Activated CD4-positive, alpha-beta T cell treated with anti-CD3 and anti-CD28 coated beads, Interleukin-10, Interleukin-2, amounts not matched to agents 100 ng/mL and 50 ng/mL, durations not matched to agents 16 hours and 8 hours (primary cell): ENCODE measurements at places on chromosomes 1 and 21.

DNA sequence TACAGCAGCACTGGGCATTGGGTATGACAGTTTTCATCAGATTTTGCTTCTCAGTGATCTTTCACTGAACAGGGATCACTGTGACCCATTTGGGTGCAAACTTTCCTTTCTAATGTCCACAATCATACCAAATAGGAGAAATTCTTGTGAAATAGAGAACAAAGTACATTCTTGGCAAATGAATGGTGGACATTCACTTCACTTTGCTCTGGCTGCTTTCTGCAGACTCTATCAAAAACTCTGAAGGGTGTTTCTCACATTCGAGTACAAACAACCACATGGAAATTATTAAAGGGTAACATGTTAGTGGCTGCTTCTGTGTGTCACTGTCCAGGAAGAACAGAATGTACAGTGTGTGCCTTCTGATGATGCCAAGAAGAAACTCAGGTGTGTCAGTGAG, 61.9 kb upstream of the ADAM30 start:
- DNase-seq: no peak

DNA sequence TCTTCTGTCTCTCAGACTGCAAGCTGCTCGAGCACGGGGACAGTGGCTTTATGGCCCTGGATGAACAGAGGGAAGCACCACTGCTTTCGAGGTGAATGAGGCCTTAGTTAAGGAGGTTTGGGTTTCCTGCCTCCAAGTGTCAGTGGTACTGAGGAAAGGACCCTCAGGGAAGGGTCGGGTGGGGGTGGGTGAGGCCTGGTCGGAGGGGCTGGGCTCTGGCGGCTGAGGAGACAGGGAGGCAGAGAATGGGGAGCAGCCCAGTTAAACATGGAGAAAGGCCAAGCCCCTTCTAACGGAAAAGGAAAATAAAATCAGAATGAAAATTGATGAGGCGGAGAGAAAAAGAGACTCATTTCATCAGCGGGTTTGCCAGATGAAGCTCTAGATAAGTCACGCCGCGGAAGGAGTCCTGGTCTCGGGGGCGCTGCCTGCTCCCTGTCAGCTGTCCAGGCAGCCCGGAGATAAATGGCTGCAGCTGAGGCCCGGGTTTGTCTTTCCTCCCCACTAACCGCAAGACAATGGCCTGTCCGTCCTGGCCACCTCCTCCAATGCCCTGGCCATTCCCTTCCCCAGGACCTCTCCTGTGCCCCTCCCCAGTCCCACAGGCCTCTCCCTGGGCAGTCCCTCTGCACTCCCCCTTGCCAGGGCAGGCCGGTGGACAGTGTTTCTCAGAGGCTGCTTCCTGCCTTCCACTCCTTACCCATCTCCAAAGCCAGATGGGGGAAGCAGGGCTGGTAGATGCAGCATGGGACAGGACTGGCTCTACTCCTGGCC, 55.2 kb downstream of the LRRN2 start:
- no peak for DNase-seq

GRCh38 chr1:21270086-21270689, 20.1 kb downstream of the ECE1 start:
- DNase-seq: peak; percentile 87

DNA sequence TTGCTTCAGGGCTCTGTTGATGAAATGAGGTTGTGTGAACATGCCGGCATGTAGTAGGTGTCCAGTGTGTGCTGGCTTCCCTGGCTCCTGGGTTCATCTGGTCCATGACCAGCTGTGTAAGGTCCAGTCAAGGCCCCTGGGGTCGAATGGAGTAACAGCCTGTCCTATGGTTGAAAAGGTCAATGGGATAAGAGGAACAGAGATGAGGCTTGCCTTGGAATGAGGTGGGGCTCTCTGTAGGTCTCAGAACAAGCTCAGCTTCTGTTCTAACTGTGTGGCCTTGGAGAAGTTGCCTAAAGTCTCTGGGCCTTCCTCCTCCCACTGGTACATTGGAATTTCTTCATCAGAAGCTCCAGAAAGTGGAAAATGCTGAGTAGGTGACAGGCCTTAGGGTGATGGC, 26.6 kb downstream of the RPS6KA1 start:
- DNase-seq: no peak

DNA sequence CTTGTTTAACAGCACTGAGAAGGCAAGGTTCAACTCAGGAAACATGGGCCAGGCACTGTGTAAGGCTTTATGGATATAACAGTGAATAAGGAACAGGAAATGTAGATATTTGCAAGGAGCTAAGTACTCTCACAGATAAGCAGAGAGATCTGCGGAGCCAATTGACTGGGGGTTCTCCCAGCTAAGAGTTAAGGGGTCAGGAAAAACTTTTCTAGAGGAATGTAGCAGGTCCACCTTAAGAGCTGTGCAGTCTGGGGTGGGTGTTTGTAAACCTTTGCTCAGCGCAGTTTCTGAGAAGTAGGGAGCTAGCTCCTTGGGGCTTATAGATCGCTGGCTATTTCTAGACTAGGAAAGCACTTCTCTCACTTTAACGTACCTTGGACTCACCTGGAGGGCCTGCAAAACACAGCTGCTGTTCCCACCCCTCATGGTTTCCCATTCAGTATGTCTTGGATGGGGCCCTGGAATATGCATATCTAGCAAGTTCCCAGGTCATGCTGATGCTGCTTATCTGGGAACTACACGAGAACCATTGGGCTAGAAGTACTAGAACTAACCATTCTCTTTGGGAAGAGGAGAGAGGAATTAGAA, 51.7 kb downstream of the TLCD4 start:
- no peak for DNase-seq

- no peak for DNase-seq
These were observed 30.7 kb upstream of the ACTRT2 start for GRCh38 chr1:2990376-2991115.

DNA sequence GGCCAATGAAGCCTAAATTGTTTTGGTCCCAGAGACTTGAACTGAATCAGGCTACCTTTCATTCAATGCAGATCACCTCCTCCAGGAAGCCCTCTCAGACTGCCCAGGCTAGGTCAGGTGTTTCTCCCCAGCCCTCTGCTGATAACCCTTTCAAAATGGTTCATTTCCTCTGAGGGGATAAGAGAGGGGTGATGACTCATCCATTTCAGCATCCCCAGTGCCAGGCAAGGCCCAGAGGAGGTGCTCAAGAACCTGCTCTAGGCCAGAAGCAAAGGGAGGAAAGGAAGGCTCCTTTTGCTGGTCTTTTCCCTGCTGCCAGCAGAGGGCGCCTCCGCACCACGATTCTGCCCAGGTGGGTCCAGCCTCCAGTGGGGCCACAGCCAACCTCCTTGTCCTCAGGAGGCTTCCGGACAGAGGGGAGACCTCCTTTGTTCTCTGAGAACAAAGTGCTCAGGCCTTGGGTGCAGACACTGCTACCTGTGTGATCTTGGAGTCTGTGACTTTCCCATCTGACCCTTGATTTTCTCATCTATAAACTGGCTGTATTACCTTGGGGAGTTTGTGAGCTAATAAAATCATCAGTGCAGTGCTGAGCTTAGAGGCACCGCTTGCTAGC, 45.3 kb upstream of the ARHGEF10L start:
- DNase-seq: peak; percentile 83

- DNase-seq: peak; percentile 2
These were observed 70.1 kb upstream of the GORAB start for GRCh38 chr1:170461762-170462384.

- DNase-seq: no peak
These were observed 53.1 kb upstream of the ZNF648 start for GRCh38 chr1:182114627-182115023.

GRCh38 chr1:151720125-151720524, 1.2 kb upstream of the RIIAD1 start:
- no peak for DNase-seq

DNA sequence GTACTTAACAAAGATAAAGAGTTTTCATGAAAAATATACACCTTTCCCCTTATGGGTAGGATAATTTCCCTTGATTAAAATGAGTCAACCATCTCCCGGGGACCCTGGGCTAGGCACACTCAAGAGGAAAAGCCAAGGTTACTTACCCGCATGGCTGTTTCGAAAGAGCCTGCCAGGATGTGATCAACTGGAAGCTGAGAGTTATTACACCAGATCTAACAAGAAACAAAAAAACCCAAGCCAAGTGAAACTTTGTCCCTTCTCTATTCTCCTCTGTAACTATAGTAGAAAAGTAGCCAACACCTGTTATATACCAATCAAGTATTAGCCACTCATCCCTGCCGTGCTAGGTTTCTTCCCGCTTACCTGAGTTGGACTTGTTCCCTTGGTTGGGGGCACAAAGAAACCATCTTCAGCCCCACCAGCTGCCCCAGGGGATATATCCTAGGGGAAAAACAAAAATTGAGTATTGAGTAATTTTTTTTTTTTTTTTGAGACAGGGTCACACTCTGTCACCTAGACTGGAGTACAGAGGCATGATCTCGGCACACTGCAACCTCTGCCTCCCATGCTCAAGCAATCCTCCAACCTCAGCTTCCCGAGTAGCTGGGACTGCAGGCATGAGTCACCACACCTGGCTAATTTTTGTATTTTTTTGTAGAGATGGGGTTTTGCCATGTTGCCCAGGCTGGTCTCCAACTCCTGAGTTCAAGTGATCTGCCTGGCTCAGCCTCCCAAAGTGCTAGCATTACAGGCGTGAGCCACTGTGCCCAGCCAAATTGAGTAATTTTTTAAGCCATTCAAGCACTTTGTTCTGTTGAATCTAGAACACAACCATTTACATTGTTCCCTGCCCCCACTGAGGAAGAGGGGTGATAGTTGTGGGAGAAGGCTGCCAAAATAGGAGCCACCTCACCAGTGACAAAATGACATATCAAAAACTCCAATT, 8.4 kb upstream of the PEX19 start:
- no peak for DNase-seq

- DNase-seq: no peak
These were observed 22.8 kb downstream of the COA6 start for GRCh38 chr1:234396092-234396491.

DNA sequence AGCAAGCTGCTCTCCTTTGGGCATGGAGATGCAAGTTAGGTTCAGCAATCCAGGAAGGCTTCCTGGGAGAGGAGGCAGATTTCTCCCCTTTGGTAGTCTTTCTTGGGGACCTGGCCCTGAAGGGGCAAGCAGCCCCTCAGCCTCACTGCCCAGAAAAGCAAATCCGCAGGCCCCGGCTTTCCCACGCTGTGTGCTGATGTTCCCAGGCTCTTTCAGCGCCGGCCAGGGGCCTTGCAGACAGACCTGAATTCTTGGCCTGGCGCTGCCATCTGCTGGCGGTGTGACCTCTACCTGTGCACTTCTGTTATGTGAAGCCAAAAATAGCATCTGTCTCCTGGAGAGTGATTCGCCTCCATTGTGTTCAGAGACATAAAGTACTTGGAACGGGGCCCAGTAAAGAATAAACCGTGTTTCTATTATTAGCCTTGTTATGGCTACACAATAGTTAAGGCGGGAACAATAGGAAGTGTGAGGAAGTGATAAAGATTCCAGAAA, 64.8 kb downstream of the ALPL start:
- peak; percentile 38 for DNase-seq

DNA sequence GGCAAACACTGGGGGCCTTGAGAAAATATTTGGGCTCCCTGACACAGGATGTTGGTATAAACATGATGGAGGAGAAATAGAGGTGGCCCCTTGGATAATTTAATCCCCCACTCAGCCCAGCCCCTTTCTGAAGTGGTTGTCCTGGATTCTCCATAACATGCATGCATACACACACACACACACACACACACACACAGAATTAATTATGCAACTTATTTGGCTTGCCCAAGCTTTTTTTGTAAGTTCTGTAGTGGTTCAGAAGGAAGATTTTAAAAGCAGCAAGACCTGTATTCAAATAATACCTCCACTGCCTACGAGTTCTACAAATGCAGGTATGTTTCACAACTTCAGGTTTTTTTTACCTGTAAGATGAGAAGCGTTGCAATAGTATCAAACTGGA, 15.0 kb downstream of the ATF3 start:
- DNase-seq: no peak

DNA sequence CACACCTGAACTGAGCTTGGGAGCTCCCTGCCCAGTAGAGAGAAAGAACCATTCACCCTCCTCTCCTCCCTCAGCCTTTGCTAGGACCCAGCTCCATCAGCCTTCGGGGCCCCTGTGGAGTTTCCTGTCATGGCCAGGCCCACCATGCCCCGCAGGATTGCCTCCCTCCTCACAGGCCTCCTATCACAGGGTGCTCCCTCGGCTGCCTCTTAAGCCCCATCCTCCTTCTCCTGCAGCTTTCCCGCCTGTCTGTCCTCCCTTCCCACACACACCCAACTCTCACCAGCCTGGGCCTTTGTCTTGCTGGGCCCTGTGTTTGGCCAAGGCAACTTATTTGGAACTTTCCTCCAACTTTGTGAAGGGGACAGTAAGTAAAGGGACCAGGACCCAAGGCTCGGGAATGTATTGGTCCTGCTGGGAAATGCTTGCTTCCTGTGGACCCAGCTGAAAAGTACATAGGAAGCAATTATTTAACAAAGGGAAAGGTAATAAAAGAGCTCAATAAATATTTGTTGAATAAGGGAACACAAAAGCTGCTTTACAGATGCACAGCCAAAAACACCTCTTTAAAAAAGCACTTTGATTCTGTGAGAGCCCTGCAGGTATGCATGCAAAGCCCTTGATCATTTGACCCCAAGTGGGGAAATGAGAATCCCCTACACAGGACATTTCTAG, 31.6 kb upstream of the TENT5C start:
- no peak for DNase-seq

GRCh38 chr1:202374099-202374498, 25.6 kb downstream of the PPP1R12B start:
- DNase-seq: no peak
